Ascending aorta (tissue), 2 donors: ENCODE measurements at places on chromosomes 6 and 20.

- DNase-seq = no peak
These were observed 95.3 kb upstream of the SGK1 start for GRCh38 chr6:134413241-134413643.

GRCh38 chr20:36574366-36575135 is 1.2 kb downstream of the TGIF2 start:
- peak; percentile 74 for DNase-seq

DNA sequence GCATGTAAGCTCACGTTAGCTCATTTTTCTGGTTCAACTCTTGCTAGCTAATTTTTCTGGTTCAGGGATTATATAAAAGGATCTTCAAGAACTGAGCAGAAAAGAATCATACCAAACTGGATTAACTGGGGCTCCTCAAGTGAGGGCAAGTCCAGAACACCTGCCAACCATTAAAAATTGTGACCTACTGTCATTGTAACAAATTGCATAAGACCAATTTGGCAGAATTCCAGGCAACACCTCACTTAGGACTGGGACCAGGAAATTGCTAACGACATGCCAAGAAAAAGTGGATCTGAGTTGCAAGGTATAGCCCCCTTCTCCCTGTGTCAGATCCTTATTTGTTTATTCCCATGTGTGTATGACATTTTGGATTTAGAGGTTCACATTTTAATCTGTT is 216.6 kb downstream of the HIVEP2 start:
- DNase-seq = no peak

DNA sequence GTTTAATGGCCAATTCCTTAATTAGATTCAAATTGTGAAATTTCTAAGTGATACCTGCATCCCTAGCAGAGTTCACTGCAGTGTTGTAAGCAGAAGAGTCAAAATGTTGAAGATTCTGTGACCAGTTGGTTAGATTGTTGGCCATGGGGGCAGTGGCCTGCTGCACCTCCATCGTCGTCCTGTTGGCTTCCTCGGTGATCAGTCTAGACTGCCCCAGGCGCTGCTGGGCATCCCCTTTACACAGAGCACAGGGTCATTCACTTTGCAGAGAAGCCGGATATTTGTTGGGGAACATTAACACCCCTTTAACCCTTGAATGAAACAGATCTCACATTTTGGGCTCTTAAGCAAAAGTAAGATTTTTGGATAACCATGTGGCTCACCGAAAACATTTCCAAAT is 60.7 kb downstream of the FAM229B start:
- no peak for DNase-seq

DNA sequence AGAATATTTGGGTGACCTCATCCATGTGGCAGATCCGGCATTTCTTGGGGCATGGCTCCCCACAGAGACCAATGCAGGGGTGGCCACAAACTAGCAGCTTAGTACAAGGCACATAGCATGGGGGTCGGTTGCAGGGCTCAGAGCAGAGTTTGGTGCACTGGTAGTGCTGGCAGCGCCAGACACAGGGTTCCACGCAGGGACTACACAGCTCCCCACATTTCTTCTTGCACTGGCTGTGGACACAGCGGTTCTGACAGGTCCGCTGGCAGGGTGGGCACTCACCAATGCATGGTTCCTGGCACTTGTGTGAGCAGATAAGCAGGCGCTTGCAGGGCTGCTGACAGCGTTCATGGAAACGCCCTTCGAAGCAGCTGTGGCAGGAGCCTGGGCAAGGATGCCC is 29.1 kb downstream of the DDX27 start:
- DNase-seq = no peak

DNA sequence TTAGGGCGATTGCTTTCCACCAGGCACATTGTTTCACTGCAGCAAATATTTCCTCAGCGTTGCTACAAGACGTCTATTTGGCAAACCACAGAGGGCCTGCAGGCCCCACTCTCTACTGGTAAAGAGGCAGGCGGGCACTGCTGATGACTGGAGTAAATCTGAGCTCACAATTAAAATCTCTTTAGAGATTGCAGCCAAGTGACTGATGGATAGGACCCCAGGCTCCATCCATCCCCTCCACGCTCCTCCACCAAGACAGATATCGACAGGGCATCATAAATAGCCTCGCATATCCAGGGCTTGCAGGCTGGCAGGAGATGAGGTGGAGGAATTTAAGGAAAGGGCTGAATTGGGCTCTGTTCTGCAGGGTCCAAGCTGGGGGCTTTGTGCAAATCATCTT is 50.4 kb upstream of the MDGA1 start:
- no peak for DNase-seq

- no peak for DNase-seq
These were observed 165.0 kb upstream of the SULF2 start for GRCh38 chr20:47950124-47950912.

DNA sequence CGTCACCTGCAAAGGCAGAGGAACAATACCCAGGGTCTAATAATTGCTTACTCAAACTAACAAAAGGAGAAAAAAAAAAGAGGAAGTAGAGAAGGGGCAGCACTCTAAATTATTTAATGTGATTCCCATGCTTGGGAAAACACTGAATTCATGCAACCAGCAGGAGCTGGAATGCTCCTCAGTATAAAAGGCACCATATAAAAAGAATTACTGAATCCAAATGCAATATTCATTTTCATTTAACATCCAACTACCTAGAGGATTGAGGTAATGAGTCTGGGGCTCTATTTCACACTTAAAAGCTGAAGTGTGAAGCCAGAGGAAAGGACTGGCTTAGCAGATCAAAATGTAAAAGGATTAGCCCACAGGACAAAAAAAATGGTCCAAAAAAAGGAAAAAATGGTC is 8.7 kb downstream of the B4GALT5 start:
- no peak for DNase-seq

GRCh38 chr6:132167929-132168892 is 217.0 kb upstream of the CCN2 start:
- DNase-seq = no peak

DNA sequence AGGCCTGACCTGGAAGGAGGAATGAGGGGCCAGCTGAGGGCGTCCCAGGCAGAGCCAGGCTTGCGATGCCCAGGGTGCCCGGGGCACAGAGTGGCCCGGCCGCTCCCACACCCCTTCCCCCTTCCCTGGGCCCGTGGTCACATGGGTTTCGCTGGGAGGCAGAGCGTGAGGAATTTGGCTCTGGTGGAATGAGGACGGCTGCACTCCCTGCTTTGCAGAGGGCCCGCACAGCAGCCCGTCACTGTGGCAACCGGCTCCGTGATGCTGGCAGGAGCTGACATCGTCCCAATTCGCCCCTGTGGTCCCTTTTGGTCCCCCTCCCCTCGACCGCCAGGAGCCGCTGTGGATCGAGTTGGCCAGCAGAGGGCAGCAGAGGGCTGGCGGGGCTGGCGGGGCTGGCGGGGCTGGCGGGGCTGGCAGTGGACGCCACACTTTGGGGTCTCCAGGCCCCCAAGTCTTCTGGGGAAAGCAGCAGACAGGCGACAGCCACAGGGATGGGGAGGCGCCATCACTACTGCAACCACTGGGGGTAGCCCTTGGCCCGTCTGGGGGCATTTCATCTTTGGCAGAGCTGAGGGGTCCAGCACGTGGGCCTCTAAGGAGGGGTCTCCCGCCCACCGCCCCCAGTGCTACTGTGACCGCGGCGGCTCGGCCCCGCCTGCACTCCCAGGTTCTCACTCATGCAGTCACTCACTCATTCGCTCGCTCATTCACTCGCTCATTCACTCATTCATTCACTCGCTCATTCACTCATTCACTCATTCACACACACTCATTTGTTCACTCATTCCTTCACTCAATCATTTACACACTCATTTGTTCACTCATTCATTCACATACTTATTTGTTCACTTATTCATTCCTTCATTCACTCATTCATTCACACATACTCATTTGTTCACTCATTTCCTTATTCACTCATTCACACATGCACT is 49.7 kb upstream of the BHLHE23 start:
- DNase-seq = no peak

DNA sequence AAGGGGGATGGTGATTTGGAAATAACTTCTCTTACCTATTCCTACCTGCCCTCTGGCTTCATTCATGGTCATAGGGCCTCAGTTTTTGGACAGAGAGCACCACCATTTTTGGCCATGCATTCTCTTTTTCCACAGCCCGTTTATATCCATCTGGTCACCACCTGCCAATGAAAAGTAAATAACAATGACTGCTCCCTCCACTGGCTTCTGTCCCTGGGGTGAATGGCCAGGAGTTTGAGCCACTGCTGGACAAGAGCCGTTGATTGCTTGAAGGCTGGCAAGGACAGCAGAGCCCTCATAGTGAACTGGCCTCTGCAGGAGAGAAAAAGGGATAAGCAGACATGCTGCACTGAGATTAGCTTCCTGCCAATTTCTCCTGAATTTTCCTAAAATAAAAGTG is 261.8 kb downstream of the ADGB start:
- DNase-seq = no peak

- no peak for DNase-seq
These were observed 222.7 kb downstream of the PHACTR1 start for GRCh38 chr6:12939314-12939713.

DNA sequence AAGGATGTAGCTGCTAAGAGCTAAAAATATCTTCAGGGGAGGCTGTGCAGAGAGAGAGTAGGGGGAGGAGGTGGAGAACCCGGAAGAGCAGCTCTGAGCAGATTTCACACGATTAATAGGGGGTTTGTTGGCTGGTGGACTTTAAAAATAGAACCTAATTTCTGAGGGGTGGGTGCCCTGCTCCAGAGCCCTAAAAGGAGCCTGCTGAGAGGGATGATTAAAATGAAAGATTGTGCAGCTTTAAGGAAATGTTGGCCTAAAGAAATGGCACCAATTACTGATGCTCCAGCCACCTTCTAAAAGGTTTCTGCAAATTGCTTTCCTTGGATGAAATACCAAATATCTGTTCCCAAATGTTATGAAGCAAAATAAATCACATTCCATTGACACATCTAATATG is 202.8 kb upstream of the BTBD3 start:
- DNase-seq = no peak

GRCh38 chr6:42929821-42930360 is 611 bp downstream of the CNPY3 start:
- DNase-seq = no peak

DNA sequence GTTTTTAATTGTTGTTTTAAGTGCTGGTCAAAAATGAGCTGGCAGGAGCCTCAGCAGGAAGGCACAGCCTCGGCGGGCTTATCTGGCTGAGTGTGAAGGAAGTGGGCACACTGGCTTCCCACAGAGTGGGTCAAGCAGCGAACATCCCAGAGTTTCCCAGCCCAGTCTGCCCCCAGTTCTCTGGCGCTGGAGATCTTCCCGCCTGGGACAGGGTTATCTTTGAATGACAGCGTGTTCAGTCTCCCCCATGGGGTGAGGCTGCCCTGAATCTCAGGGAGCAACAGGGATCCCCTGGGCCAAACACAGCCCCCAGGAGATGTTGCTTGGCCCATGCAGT is 122.2 kb upstream of the PTPN1 start:
- DNase-seq = no peak
